Stimulated activated CD4-positive, alpha-beta T cell treated with anti-CD3 and anti-CD28 coated beads, TNF-alpha, amount 100 ng/mL, for 1 hour (primary cell): ENCODE measurements at places on chromosomes 5 and 9.

DNA sequence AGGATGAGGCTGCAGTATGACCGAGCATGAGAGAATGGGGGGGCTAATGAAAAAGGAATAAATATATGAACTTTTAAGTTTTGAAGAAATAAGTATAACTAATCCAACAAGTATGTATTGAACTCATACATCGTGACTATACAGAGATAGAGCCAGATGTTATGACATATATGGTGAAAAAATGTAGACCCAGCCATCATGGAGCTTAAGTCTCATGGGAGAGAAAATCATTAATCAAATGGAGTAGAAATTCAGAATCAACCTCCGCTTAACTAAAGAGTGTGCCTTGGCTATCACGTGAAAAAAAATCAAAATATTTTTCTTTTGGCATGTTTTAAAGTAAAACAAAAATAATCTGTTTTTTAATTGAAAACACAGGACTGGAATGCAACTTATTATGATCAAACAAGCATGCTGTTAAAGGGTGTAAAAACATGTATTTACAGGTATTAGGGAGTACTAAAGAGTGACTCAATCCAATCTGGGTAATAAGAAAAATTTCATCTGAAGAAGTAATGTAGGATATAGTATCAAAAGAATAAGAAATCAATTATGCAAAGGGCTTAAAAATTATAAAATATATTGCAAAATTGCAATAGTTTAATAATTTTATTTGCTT lies 868.5 kb upstream of the NUDT12 start:
- no peak for DNase-seq

DNA sequence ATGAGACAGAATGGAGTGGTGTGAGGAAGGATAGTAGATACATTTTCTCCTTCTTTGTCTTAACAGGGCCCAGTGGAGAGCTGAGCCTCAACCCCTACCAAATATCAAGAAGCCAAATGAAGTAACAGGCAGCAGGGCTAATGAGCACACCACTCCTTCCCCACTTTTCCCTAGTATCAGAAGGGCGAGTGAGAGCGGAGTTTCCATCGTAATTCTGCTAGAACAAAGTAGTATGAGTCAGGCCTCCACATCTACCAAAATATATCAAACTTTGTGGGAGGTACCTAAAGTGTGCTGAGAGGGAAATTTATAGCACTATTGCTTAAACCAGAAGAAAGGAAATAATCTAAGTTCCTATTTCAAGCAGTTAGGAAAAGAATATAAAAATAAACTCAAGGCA lies 769.0 kb upstream of the RGMB start:
- DNase-seq: no peak

- DNase-seq: no peak
Observed at GRCh38 chr5:31995006-31995405, 179.1 kb downstream of the GOLPH3 start.

DNA sequence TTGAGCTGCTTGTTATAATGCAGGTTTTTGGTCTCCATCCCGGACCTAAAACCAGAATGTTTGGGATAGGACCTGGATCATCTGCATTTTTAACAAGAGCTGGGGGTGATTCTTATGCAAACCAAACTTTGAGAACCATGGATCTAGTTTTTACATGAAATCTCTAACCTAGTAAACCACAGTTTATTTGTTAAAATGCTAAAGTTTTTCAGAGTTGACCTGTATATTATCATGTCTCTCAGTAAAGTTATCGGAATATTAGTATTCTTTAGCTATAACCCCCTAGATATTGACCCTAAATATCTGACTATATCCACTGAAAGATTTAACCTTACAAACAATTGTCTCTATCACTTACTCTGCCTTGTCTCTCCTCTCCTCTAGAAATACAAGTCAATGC lies 28.7 kb downstream of the F2R start:
- DNase-seq: no peak

GRCh38 chr9:114925672-114926071 lies 4.7 kb downstream of the TNFSF8 start:
- no peak for DNase-seq

GRCh38 chr5:151162776-151163175 lies 5.2 kb upstream of the ANXA6 start:
- no peak for DNase-seq

DNA sequence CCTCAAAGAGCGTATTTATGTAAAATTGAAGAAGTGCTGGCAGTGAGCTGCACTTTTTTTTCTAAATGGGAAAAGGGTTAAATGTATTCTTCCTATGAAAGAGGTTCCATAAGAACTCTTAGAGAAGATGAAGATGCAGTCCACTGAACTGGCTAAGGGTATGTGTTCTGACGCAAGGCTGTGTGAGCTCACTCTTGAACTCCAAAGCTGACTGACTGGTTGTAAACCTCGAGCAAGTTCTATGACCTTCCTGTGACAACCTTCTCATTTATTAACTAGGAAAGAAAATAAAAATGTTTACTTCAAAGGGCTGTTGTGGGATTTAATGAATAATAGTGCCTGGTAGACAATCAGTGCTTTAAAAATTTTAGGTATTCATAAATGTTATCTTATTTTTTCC lies 46.7 kb downstream of the POC5 start:
- no peak for DNase-seq

DNA sequence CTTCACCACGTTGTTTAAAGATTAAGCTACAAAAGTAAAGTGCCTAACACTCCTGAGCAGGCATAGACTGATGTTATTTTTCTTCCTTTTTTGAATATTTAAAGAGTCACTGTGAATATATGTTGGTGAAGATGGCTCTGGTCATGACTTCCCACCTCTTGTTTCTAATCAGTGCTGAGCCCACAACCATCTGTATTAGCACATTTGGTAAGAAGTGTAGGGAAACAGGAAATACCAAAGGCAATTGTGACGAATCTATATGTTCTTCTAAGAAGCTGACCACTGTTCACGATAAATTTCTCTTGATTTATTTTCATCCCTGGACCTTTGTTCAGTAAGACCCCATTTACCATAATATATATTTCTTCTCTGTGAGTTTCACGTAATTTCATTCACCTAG lies 108.3 kb upstream of the PCA3 start:
- no peak for DNase-seq

GRCh38 chr5:77719666-77720363 lies 56.3 kb downstream of the TBCA start:
- no peak for DNase-seq

DNA sequence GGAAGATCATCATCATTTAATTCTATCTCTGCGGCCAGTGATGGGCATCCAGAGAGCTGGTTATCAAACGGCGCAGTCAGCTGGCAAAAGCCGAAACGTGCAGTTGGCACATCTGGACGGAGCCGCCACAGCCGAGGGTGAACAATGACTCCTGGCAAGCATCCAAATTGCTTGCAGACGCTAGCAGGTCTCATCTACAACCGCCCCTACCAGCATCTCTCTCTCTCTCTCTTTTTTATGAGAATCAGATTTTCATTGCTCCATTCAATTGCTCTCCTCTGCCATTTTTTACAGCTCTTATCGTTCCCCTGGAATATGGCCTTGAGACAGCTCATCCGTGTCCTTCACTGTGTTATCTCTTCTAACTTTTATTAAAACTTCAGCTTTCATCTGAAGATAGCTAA lies 165.2 kb downstream of the MAPKAP1 start:
- DNase-seq: no peak

GRCh38 chr9:109557481-109557880 lies 59.4 kb upstream of the PTPN3 start:
- DNase-seq: no peak

GRCh38 chr9:136327304-136327974 lies at the start of gene GPSM1:
GPSM1 (plus strand) TSS chr9:136327539; CDS start chr9:136327696, 157 bp downstream.
- no peak for DNase-seq

GRCh38 chr9:93184432-93185265 lies 710 bp downstream of the WNK2 start:
- no peak for DNase-seq

DNA sequence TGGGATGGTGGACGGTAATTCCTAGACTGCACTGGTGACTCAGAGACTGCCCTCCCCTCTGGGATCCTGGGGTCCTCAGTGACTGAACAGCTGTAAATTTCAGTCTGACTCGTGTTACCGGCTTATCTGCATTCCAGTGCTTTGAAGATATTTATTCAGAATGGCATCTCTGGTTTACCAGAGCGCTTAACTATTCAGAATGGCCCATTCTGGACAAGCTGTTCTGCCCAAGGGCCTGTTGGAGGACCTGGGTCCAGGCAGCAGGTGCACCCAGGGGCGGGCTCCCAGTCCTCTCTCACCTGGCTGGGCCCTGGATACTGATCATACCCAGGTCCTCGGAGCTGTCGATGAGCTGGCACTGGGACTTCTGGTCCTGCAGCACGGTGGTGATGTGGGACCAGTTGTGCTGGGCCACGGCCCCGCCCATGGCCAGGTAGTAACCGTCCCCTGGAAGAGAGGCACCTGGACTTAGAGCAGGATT lies 48.0 kb downstream of the SARDH start:
- DNase-seq: no peak

GRCh38 chr9:73230251-73230650 lies 78.6 kb downstream of the ANXA1 start:
- no peak for DNase-seq

GRCh38 chr5:132325691-132326090 lies 31.5 kb downstream of the SLC22A4 start:
- no peak for DNase-seq

DNA sequence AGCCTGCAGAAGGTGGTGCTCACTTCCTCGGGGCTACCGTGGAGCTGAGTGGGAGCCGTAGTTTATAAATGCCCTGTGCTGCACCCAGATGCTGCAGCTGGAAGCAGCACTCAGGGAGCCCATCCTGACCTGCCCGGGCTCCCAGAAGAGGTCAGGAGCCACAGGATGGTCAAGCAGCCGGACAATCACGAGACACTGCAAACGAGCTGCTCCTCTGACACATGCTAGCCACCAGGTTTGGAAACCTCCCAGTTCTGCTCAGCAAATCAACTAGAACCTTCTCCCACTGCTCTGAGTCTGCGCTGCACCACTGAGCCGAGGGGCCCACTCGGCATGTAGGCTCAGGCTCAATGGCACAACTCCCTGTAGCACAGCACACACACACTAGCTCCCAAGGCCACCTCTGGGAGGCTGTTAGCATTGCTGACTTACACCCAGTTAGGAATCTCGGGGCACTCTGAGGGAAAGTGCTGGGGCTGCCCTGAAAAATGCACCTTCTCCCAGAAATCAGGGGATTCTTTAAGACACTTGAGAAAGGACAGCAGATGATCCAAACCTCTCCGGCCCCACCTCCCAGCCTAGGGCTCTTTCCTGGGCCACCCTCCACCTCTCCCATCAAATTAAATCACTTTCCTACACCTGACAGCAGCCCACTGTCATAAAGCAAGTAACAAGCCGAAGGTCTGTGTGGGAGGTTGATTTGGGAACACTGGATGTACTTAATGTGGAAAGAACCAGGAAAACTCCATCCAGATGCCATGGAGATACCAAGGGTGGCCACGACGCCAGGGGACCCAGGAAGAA lies 59.1 kb downstream of the PSMB7 start:
- no peak for DNase-seq

GRCh38 chr5:72465601-72466563 lies 41.3 kb downstream of the ZNF366 start:
- DNase-seq: no peak

DNA sequence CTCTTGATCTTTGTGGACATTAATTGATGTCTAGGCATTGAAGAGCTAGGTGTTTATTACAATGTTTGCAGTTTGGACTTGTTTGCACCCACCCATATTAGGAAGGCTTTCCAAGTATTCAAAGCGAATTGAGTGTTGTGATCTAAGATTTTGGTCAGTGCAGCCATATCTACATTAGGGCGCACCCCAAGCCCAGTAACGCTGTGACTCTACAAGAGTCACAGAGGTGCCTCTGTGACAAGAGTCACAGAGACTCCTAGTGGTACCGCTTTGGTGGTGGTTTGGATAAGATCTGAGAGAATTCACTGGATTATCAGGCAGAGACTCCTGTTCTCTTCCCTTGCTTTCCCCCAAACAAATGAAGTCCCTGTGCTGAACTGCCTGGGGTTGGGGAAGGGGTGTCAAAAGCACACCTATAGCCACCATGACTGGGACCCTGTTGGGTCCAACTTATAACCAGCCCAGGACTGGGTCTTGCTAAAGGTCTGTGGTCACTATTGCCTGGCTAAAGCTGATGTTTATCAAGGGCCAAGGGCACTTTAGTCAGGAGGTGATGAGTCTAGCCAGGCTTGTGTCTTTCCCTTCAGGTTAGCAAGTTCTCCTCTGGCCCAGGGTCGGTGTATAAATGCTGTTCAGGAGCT lies 114.1 kb upstream of the RIOK2 start:
- no peak for DNase-seq

GRCh38 chr9:134566196-134566847 lies 75.3 kb upstream of the COL5A1 start:
- DNase-seq: no peak

- no peak for DNase-seq
Observed at GRCh38 chr9:70177121-70177520, 81.7 kb upstream of the SMC5 start.

DNA sequence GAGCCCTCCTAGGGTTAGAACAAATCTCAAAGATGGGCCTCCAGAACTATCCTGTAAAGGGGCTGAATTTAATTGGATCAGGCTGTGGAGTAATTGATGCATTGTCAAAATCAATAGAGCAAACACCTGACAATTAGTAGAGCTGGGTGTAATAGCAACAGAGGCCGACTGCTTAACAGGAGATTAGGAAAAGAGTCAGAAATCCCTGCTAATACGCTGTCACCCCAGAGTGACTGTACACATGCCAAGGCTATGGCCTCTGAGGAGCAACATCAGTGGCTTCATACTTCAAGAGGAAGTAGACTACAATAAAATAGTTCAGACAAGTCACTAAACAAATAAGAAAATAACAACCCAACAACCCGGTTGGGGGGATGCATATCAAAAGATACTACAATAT lies 18.7 kb upstream of the GRPEL2 start:
- DNase-seq: no peak

DNA sequence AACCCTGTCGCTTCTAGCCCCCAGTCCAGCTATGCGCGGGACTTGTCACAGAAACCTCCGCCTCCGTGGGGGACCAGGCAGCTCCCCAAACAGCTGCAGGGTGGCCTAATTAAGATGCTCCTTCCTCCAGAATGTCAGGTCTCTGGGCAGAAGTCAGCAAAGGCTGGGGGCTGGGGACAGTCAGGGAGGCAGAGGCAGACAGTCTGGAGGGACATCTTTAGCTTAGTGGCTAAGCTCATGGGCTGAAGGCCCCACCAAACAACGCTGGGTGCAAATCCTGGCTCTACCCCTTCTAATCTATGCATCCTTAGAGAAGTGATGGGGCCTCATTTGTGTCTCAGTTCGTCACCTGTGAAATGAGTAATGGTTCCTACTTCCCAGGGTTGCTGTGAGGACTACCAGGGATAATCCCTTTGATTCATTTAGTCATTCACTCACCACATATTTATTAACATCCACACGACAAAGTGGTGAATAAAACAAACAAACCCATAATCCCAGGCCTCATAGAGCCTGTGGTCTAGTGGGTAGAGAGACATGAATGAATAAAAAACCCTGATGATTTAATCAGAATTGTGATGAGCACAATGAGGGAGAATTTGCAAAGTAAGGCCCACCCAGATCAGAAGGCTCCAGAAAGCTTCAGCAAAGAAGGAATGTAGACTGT lies 20.2 kb upstream of the MED27 start:
- no peak for DNase-seq

DNA sequence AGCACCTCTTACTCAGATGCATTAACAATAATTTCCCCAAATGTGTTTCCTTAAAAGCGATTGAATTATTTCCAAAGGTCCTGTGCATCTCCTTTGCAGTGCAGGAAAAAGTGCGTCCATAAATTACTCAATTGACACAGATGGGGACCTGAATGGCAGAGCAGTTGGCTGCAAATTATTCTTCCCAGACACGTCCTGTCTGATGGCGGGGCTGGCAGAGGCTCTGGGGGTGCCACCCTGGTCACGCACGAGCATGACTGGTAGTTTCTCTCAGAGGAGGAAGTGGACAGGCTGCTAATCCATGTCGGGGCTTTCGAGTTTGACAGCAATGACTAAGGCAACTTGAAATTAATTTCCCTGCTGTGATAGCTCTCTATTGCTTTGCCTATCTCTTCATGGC lies 264.8 kb upstream of the BRINP1 start:
- DNase-seq: no peak
